EL (cell line): ENCODE measurements at places on chromosomes 1 and 21.

DNA sequence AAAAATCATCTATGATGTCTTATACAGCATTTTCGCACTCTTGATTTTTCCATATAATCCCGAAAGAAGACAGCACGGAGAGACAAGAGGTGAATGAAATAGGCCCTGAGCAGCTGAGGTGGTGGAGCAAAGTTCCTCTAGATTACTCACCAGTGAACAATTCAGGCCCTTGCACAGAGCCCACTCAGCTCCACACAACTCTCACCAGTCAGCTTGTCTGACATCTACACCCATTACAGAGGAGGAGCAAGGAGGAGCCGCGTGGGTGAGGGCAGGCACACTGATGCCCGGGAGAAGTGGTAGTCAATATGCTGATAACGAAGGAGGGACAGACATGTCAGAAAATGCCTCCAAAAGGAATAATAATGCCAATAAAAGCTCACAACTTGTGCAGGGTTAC lies 59.9 kb downstream of the DNM3 start:
- peak; percentile 30 for DNase-seq

GRCh38 chr1:162835157-162835899 lies 25.6 kb downstream of the CCDC190 start:
- DNase-seq, result no peak

- DNase-seq, result no peak
Observed at GRCh38 chr1:86478416-86479156, 9.9 kb downstream of the CLCA1 start.

GRCh38 chr1:61327436-61327835 lies 245.1 kb downstream of the NFIA start:
- DNase-seq, result no peak

DNA sequence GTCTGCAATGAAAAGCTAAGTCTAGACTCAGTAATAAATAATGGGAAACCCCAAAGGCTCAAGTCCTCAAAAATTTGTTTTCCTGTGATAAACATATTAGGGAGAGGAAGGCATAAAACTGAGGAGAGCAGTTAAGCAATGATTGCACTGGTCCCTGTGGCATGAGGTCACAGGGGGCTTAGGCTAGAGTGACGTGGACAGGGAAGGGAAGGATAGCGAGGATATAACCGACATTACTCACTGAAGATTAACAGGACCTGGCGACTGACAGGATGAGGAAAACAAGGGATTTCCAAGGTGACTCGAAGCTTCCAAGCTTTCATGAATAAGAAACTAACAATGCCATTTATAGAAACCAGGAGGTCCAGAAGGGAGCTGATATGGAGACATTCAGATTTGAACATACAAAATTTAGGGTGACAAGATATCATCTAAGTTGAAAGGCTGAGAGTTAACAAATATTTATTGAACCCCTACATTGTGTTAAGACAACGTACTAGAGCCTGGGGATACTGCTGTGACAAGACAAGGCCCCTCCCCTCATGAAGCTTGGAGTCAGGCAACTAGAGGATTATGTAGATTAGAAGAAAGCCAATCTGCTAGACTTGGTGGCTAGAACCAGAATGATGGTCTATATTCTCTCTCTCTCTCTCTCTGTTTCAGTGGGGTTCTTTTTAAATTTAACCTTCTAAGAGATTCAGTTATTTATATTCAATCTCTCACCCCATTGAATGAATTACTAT lies 33.2 kb upstream of the PKN2 start:
- peak; percentile 19 for DNase-seq

- DNase-seq, result no peak
Observed at GRCh38 chr1:212819726-212820125, 27.7 kb downstream of the SPATA45 start.

DNA sequence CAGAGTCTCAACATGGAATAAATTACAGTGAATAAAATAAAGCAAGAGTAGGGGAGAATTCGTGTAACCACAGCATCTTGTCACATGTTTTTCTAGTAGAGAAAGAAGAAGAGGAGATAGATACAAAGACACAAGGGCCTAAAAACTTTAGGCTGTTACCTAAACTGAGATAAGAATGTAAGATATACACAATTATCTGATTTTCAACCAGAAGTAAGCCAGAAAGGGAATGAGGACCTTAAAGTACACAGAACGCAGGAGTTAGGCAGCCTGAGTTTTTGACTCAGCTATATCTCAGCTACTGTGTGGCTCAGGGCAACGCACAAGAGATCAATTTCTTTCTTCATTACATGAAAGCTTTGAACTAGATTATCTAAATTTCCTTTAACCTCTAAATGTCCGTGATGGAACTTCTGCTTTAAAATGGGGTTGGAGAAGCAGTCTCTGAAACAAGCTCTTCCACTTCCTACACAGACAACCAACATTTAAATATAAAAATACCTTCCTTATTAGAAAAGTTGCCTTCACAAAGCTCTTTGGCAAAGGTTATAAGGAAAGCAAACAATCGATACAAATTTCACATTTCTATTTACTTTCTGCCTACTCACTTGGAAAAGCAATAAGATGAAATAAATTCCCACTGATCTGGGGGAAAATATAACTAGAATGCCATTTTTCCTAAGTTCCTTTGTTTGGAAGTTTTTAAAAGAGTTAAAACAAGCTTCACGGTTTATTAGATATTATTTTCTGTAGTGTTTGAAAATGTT lies 5.2 kb upstream of the RGS13 start:
- DNase-seq, result no peak

DNA sequence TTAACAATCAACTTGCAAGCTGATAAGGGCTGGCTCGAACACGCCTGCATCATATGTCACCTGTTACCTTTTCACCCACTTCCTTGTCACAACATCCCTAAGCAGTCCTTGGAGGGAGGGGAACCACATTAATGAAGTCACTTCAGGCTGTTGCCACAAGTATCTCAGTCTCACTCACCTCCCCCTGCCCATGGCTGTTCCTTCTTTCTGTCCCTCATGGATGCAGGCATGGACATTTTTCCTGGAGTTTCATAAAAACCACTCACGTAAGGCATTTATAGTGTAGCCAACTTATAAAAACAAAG lies 76.8 kb upstream of the ANGPTL1 start:
- no peak for DNase-seq

- DNase-seq, result peak; percentile 87
Observed at GRCh38 chr21:34545079-34545884, 33.3 kb upstream of the KCNE1 start.

DNA sequence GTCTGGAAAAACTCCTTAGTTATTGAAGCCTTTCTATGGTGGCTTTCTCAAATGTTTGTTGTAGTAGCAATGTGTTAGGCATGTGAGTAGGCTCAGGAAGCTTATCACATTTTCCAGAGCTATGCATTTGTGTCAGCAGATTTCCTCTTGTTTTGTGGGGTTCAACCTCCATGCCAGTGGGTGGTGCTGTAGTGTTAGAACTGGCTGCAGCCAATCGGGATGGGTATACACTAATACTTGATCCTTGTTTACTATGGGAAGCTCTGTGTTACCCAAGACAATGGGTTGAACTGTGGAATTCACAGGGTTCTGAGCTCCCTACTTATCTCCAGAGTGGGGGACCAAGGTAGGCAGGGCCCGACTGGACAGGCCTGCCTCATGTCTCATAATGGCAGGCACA lies 348.5 kb upstream of the ADAMTS5 start:
- no peak for DNase-seq

- DNase-seq, result peak; percentile 41
Observed at GRCh38 chr21:33069994-33070743, at the start of gene OLIG1. Gene OLIG1 (plus strand): TSS chr21:33070141. CDS start chr21:33070247, 106 bp downstream.

GRCh38 chr1:112995890-112996289 lies 39.9 kb upstream of the SLC16A1 start:
- no peak for DNase-seq

- DNase-seq, result no peak
Observed at GRCh38 chr1:111476761-111477309, 3.1 kb downstream of the C1orf162 start.

GRCh38 chr1:196577386-196577785 lies 30.9 kb downstream of the KCNT2 start:
- DNase-seq, result no peak

DNA sequence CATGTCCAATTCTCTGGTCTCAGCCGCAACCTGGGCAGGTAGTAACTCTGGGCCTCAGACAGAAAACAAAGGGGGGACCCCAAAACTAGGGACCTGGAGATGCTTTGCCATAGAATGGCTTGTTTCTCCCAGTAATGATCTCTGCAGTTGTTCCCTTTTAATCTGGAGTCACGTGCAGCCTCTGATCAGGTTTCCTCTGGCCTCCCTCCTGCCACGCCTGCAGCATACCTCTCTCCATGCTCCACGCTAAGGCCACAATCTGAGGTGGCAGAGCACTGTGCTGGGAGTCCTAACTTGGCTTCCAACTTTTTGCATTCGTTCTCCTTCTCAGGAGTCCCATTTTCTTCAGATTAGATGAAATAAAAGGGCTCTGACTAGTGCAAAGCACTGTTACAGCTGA lies 1.9 kb downstream of the PABPC4 start:
- peak; percentile 42 for DNase-seq

- DNase-seq, result peak; percentile 81
Observed at GRCh38 chr1:194024659-194025058, 838.2 kb upstream of the B3GALT2 start.

- DNase-seq, result no peak
Observed at GRCh38 chr1:31795096-31795675, 20.6 kb downstream of the SPOCD1 start.

GRCh38 chr1:7471836-7472235 lies 299.3 kb upstream of the VAMP3 start:
- peak; percentile 86 for DNase-seq

GRCh38 chr1:218991089-218991488 lies 182.6 kb upstream of the LYPLAL1 start:
- no peak for DNase-seq

- DNase-seq, result no peak
Observed at GRCh38 chr1:9629445-9630201, 21.9 kb upstream of the PIK3CD start.
